Substantia nigra (tissue), 51 donors: ENCODE measurements at places on chromosomes 5 and 9.

- no peak for DNase-seq
These were observed 1044.2 kb downstream of the TLE4 start for GRCh38 chr9:80615964-80616363.

- no peak for DNase-seq
These were observed 91.1 kb downstream of the BASP1 start for GRCh38 chr5:17308326-17309065.

GRCh38 chr9:136950656-136951276 lies 1.3 kb upstream of the LCN12 start:
- no peak for DNase-seq

DNA sequence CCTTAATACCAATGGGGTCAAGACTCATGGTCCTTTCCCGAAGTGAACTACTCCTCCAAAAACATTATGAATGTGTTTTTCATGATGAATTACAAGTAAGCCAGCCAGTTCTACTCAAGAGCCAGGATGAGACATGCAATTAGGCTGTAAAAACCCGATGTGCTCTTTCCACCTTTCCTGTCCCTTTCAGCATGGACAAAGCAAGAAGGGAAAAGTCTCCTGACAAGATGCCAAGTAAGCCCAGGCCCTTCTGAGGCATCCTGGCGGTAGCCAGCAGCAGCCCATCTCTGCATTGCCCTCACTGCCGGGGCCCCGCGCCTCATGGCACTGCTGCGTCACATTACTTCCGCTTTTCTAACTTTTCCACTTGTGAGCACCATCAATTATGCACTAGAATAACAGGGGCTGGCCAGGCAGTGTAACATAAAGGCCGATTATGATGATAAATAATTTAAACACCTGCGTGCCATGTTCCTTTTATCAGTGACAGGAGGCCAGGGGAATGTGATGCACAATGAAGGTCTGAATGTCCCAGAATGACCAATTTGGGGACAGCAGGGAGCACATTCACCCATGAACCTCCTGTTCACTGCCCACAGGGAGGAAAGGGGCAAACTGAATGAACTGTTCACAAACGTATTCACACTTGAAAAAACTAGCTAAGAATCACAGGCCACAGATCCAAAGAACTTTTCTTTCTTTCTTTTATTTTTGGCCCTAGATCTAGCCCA lies 37.4 kb downstream of the EFNA5 start:
- DNase-seq, result no peak

DNA sequence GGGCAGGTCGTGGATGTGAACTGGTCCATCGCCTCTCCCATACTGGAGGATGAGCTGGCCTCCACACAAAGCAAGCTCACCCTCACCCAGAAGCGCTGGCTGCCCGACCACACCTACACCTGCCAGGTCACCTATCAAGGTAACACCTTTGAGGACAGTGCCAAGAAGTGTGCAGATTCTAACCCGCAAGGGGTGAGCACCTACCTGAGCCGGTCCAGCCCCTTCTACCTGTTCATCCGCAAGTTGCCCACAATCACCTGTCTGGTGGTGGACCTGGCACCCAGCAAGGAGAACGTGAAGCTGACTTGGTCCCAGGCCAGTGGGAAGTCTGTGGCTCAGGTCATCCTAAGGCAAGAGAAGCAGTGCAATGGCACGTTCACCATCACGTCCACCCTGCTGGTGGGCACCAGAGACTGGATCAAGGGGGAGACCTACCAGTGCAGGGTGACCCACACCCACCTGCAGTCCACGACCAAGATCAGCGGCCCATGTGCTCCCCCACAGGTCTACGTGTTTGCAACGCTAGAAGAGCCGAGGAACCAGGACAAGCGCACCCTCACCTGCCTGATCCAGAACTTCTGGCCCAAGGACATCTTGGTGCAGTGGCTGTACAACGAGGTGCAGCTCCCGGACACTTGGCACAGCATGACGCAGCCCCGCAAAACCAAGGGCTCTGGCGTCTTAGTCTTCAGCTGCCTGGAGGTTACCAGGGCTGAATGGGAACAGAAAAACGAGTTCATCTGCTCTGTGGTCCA lies 71.3 kb downstream of the INSL6 start:
- no peak for DNase-seq

- no peak for DNase-seq
These were observed 24.3 kb upstream of the PITX1 start for GRCh38 chr5:135058331-135058732.
